ENCODE measurements at places on chromosomes 13 and 19.

DNA sequence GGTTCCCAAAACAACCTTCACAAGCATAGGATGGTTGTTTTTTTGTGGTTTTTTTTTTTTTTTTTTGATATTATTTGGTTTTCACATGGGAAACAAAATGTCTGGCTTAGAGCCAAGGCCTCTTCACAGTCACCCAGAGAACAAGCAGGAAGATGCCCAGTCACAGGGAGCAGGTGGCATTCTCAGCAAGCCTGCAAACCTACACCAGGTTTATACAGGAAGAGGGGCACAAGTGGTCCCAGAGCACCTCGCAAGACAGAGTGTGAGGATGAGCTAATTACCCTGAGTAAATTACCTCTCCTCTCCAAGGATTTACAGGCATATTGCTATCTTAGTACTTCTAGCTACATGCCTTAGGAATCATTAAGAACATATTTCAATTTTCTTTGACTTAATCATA lies 1375.6 kb downstream of the EFNB2 start:
- DNase-seq, result no peak

- no peak for DNase-seq
These were observed 9.2 kb downstream of the SHD start for GRCh38 chr19:4288091-4288777.

DNA sequence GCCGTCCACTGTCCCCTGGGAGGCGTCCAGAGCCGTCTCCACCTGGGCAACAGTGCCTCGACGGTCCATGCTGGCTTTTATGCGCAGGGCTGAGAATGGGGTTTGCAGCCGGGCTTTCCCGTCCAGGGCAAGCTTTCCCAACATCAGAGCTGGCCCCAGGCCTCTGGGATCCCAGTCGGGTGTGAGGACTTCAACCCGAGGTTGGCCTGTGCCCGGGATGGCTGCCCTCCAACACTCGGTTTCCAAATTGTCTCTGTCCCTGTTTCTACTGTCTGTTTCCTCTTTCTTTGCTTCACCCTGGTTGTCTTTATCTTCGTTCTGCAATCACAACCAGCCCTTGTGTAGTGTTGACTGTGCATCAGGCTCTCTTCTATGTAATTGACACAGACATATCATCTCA lies at the start of gene IFNL4:
Gene IFNL4 (minus strand): TSS at position 51 of the 400 bp plus-strand sequence.
- DNase-seq, result no peak

DNA sequence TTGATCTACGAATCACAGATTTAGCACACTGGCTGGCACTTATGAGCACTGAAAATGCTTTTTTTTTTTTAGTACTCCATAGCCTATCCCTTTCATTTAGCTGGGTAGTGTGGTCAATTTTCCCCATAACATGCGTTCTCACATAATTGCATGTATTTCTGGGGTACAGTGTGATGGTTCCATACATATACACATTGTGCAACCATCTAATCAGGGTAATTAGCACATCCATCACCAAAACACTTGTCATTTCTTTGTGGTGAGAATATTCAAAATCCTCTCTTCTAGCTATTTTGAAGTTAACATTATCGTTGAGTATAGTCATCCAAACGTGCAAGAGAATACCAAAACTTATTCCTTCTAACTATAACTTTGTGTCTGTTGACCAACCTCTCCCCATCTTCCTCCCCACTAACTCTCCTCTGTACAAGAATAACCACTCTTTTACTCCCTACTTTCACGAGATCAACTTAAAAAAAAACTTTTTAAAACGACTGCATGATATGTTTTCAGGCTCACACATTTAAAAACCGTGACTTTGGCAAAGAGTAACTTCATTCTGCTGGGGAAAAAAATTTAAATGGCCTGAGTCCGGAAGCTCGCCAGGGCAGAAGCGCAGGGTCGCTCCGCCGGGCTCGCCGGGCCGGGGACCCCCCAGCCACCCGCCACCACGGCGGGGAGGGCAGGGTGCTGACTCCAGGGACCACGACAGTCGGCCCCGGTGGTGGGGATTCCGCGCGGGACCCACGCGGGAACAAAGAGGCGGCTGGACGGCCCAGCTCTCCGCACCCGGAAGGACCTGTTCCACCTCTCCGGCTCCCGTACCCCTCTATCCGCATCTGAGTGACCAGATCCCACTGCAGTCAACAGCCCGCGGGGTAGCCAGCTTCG lies 868 bp upstream of the UBAC2 start:
- DNase-seq, result no peak

DNA sequence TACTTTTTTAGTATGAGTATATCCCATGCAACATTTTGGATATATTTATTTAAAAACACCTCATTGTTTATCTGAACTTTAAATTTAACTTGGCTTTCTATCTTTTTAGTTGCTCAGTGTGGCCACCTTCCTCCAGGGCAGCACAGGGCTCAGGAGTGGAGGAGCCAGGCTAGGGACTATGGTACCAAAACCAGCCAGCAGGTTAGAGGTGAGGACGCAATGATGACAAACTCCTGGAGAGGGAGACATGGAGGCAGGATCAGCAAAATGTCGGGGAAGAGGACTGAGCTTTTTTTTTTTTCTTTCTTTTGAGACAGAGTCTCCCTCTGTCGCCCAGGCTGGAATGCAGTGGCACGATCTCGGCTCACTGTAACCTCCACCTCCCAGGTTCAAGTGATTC lies 29.6 kb upstream of the CALM3 start:
- DNase-seq, result no peak

DNA sequence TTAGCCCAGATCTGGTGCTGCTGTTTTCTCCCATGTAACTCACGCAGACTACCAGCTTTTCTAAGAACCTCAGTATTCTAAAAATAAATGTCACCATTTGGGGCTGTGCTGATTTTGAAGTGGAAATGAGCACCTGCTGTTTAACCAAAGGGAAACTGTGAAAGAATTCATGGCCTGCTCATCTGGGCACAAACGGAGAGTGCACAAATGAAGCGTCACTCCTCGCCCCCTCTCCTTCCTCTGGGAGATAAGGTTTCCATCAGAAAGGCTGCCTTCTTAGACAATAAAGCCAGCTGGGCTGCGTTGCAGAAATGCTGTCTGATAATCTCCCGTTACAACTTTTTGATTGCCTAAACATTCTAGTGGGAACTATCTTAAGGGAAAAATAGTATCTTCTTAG lies 73.7 kb upstream of the SLC15A1 start:
- DNase-seq, result no peak

GRCh38 chr13:108850691-108851090 lies 221.3 kb downstream of the MYO16 start:
- DNase-seq, result no peak

GRCh38 chr19:3585301-3586126 lies at the start of gene GIPC3:
TSS of gene GIPC3 (plus strand) at chr19:3585478. CDS start at chr19:3585598, 120 bp downstream.
- no peak for DNase-seq

GRCh38 chr13:39047560-39047959 lies 9.3 kb downstream of the NHLRC3 start:
- DNase-seq, result no peak

- no peak for DNase-seq
These were observed 74.3 kb downstream of the CRYL1 start for GRCh38 chr13:20451397-20451796.

- no peak for DNase-seq
These were observed 5.1 kb downstream of the DNMT1 start for GRCh38 chr19:10189616-10190015.

- no peak for DNase-seq
These were observed 63.8 kb downstream of the KCNRG start for GRCh38 chr13:50078895-50079654.

- DNase-seq, result peak; percentile 35
These were observed 62.1 kb downstream of the KLF2 start for GRCh38 chr19:16386619-16387240.

DNA sequence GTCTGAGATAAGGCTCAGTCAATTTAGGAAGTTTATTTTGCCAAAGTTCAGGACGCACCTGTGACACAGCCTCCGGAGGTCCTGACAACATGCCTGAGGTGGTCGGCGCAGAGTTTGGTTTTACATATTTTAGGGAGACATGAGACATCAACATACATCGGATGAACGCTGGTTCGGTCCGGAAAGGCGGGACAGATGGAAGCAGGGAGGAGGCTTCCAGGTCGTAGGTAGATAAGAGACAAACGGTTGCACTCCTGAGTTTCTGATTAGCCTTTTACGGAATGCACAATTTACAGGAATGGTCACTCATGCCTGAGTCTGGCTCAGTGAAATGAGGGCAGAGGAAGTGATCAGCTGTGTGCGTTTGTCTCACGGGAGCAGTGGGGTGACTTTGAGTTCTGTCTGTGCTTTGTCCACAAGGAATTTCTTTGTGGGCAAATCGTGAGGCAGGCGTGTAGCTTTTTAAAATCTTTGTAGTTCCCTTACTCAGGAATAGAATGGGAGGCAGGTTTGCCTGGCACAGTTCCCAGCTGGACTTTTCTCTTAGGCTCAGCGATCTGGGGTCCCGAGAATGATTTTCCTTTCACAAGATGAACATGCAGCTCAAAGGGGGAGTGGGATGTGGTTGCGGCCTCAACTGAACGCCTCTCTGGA lies 36.2 kb downstream of the C13orf46 start:
- no peak for DNase-seq

- no peak for DNase-seq
These were observed 46.0 kb downstream of the MICU2 start for GRCh38 chr13:21557995-21558394.

DNA sequence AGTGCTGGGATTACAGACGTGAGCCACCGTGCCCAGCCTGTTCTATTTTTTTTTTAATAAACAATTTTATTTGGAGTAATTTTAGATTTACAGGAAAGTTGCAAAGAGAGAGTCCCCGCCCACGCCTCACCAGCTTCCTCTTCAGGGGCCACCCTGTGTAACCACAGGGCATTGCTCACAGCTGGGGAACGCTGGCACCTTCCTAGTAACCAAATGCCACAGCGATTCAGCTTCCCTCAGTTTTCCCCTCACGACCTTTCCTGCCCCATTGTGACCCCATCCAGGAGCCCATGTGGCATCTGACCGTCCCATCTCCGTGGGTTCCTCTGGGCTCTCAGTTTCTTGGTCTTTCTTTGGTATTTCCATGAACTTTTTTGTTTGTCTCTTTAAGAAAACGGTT lies 83.9 kb downstream of the GNG7 start:
- no peak for DNase-seq

Data from CMK (cell line).